ENCODE measurements at places on chromosomes 6 and 20.

GRCh38 chr6:56364827-56365339, 117.5 kb upstream of the COL21A1 start:
- DNase-seq = no peak

GRCh38 chr6:165702669-165703068, 39.6 kb upstream of the PDE10A start:
- DNase-seq = no peak

- no peak for DNase-seq
Measured at GRCh38 chr6:145015739-145016558, 719.4 kb downstream of the EPM2A start.

- no peak for DNase-seq
Measured at GRCh38 chr6:170483413-170483812, 69.7 kb downstream of the PSMB1 start.

DNA sequence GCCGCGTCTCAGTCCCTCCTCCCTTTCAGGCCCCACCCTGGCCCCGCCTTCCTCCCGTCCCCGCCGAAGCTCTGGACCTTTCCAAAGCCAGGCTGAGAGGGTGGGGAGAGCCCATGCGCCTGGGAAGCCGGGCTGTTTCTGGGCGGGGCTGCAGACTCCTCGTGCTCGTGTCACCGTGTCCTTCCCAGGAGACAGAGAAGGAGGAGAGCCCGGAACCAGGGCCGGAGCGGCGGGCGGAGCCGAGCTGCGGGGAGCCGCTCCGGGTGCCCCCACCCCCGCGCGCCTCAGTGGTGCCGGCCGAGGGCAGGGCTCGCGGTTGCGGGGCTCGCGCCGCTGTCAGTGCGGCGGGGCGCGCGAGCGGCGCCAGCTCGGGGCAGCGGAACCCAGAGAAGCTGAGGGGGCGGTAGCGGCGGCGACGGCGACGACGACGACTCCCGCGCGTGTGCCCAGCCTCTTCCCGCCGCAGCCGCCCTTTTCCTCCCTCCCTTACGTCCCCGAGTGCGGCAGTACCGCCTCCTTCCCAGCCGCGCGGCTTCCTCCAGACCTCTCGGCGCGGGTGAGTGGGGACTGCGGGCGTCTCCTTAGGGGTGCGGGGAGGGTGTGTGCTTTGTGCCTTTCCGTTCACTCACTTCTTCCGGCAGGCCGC, at the start of gene RALY:
RALY (plus strand) TSS at position 336 of the 646 bp plus-strand sequence. CDS start 78,164 bp downstream, outside the sequence.
- peak; percentile 91 for DNase-seq

DNA sequence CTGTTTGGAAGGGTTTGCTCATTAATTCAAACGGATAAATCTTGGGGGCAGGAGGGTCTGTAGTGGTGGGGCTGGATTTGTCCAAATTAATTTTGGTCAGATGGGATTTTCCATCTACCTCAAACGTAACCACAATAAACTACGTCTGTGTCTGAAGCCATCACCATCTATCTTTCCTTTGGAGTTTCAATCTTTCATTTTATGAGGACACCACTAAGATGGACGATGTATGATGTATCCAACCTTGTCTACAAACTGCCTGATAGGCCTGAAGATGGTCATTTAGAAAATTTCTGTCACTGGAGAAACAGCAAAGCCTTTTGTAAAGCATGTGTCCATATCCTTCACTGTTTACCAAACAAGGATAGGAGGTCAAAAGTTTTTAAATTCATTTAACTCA, 138.6 kb upstream of the MARCKS start:
- no peak for DNase-seq

- DNase-seq = no peak
Measured at GRCh38 chr20:52124821-52125220, 66.8 kb downstream of the ZFP64 start.

- DNase-seq = no peak
Measured at GRCh38 chr20:3686867-3687321, 5.1 kb upstream of the ADAM33 start.

GRCh38 chr20:55565096-55565773, 440.1 kb downstream of the CBLN4 start:
- DNase-seq = no peak

DNA sequence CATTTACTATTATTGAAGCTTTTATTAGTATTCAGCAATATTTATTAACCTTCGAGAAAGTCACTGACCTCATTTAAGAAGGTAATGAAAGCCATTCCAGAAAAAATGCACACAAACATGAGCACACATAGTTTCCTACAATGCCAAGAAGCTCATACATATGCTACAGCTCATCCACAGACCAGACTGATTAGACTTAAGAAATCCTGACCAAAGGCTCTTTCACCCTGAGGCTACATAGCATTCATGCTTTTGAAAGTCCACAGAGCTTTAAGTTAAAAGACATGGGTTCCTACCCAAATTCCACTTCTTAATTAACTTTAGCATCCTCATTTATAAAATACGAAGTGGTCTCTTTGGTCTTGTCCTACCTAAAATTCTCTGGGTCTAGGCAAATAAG, 430.4 kb downstream of the TBC1D32 start:
- DNase-seq = no peak

GRCh38 chr6:31663126-31663960, 1.5 kb downstream of the GPANK1 start:
- no peak for DNase-seq

- peak; percentile 31 for DNase-seq
Measured at GRCh38 chr6:16769131-16769985, 8.1 kb upstream of the ATXN1 start.
